ENCODE measurements at places on chromosomes 7 and 10. TPM values are rescaled to one million over a fixed set of nuclear protein-coding genes. Genes with fewer than 3 reads are reported as not detected.

GRCh38 chr10:42970451-42971250 lies 106.2 kb upstream of the RET start:
- no peaks in the 10 kb centered on the region for H3K4me1 ChIP-seq
- no peaks in the 10 kb centered on the region for H3K27me3 ChIP-seq
- no peak overlapping the region for H3K4me3 ChIP-seq
- H3K36me3 ChIP-seq = no peaks in the 10 kb centered on the region
- no peak for DNase-seq

DNA sequence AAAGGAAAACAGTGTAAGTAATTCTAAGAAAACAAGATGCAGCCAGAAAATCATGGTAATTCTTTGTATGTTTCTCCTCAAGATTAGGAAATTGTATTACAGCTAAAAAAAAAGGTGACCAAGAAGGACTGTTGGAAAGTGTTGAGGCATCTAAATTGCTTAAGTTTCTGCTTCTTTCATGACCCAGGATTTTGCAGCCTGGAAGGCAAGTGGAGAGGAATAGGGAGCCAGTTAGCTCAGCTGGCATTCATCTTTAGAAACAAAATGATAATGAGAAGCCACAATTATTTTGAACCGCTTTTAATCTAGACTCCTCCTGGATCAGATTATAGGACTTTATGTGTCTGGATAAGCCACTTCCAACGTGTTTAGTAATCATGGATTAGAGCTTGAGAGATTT lies 56.8 kb upstream of the TMEM229A start:
- H3K36me3 ChIP-seq = no peaks in the 10 kb centered on the region
- no peaks in the 10 kb centered on the region for H3K4me1 ChIP-seq
- no peak for DNase-seq
- H3K4me3 ChIP-seq = no peak overlapping the region
- no peaks in the 10 kb centered on the region for H3K27me3 ChIP-seq

Gene PRSS2
- polyA plus RNA-seq = not detected

GRCh38 chr7:132249256-132249971 lies 326.9 kb downstream of the PLXNA4 start:
- no peaks in the 10 kb centered on the region for H3K4me1 ChIP-seq
- peaks cover 18% of the 10 kb centered on the region for H3K27me3 ChIP-seq
- H3K36me3 ChIP-seq = no peaks in the 10 kb centered on the region

- no peaks in the 10 kb centered on the region for H3K4me1 ChIP-seq
- H3K27ac ChIP-seq = no peak overlapping the region
- H3K4me3 ChIP-seq = no peak overlapping the region
- no peak for DNase-seq
- H3K36me3 ChIP-seq = no peaks in the 10 kb centered on the region
Observed at GRCh38 chr10:69568472-69569395, 4.5 kb downstream of the NEUROG3 start.

- no peaks in the 10 kb centered on the region for H3K36me3 ChIP-seq
- H3K27ac ChIP-seq = no peak overlapping the region
- H3K4me1 ChIP-seq = no peaks in the 10 kb centered on the region
- no peak overlapping the region for H3K4me3 ChIP-seq
- peak; percentile 2 for DNase-seq
Observed at GRCh38 chr7:113321201-113321600, 202.8 kb upstream of the SMIM30 start.

Measured in GM23248 (cell line).